ENCODE measurements at places on chromosomes 6 and 20.

DNA sequence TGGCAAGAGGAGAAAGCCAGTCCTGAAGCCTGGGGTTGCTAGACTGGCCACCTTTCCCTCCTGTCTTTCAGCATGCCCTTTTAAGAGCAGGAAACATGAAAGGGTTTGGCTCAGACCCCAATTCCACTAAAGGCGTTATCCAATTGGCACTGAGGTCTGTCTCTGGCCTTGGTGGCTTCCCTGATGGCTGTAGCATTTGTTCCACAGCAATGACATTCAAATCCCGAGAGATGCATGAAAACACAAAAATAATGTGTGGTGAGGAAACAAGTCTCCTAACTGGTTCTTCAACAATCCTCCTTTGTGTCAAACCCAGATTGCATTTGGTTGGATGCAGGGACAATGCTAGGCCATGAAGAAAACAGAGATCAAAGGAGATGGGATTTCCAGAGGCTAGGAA is 56.5 kb upstream of the ADTRP start:
- DNase-seq: no peak

GRCh38 chr6:113786168-113786567 is 71.0 kb upstream of the MARCKS start:
- DNase-seq: no peak

- peak; percentile 26 for DNase-seq
Observed at GRCh38 chr6:108948181-108948661, 100.0 kb downstream of the ARMC2 start.

DNA sequence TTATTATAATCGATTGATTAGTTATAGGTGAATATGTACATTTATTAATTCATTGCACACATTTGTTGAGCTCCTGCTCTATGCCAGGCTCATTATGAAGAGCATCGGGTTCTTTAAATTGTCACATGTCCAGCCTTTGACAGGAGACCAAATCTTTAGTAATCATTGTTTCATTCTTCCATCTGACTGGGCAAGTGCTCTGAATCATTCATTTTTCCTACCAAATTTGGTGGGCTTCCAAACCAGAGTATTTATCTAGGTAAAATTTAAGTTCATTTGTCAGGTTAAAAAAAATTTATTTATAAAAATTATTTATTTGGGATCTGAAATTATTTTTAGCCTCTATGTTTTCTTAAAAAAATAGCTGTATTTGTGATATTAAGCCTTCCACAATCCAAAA is 404.9 kb upstream of the MMS22L start:
- DNase-seq: no peak

DNA sequence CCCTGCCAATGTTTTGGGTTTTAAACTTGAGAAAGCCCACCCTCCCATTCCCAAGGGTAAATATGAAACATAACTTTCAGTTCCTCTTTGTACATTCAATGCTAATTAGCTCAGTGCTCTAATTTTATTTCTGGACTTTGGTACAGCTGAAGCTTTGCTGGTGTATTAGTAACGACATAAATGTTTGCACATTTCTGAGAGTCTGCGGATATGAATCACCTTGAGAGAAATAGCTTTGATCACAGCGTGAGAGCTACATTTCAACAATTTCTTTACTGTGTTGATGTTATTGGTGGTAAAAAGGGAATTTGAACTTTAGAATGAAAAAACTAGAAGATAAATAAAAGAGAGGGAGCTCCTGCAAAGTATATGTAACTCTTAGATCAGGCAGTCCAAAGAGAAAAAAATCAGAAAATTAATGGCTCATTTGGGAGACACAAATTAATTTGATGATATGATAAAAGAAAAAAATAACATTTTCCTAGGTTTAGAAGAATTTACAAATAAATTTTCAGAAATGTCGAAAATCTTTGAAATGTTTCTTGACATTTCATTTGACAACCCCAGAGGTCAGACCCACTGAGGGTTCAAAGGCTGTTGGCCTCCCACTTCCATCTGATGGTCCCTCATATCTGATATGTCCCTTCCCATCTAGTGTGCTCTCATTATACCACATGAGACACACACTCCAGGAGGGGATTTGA is 38.5 kb upstream of the CAP2 start:
- DNase-seq: no peak

- no peak for DNase-seq
Observed at GRCh38 chr20:57261457-57262251, 4.8 kb downstream of the BMP7 start.

GRCh38 chr6:89564752-89565427 is 73.7 kb downstream of the LYRM2 start:
- peak; percentile 3 for DNase-seq

DNA sequence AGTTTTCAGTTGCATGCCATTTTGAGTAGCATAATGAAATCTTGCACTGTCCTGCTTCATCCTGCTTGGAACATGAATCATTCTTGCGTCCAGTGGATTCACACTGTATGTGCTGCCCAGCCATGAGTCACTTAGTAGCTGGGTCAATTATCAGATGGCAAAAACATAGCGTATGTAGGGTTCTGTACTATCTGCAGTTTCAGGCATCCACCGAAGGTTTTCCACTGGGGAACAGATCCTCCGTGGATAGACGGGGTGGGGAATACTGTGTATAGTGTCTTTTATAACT is 61.4 kb downstream of the IL22RA2 start:
- DNase-seq: no peak
